Adrenal gland (tissue), 19 donors: ENCODE measurements at places on chromosomes 6 and 20. TPM values are rescaled to one million over a fixed set of nuclear protein-coding genes. Genes with fewer than 3 reads are reported as not detected.

The RAET1L gene
- not detected for total RNA-seq

The ROS1 gene
- total RNA-seq = not detected

The MAPK13 gene
- 72.0 TPM for total RNA-seq

The SLC35D3 gene
- total RNA-seq = 4.8 TPM

The SLPI gene
- total RNA-seq = not detected

The CCN2 gene
- 71.9 TPM for total RNA-seq

The GJA10 gene
- total RNA-seq = not detected

The TMC2 gene
- 0.11 TPM for total RNA-seq

The CLVS2 gene
- 1.5 TPM for total RNA-seq

The GSTA3 gene
- total RNA-seq = 45.9 TPM

The PRKN gene
- total RNA-seq = 7.4 TPM

The NR2E1 gene
- total RNA-seq = not detected

The CAGE1 gene
- total RNA-seq = 0.25 TPM

The PSMB8 gene
- 87.9 TPM for total RNA-seq

The DLL1 gene
- 6.7 TPM for total RNA-seq

The TRIM10 gene
- total RNA-seq = not detected

The BANF2 gene
- total RNA-seq = not detected

The CPXM1 gene
- 12.6 TPM for total RNA-seq

The GCNT2 gene
- 1.8 TPM for total RNA-seq

The RPS6KA2 gene
- 30.4 TPM for total RNA-seq

The MDFI gene
- total RNA-seq = 12.0 TPM

The KCNK16 gene
- total RNA-seq = not detected

The C20orf202 gene
- total RNA-seq = 0.95 TPM

The WFDC10B gene
- total RNA-seq = not detected
